GM13977 (cell line): ENCODE measurements at places on chromosomes 7 and 10.

GRCh38 chr7:77558284-77558967, 21.3 kb downstream of the PTPN12 start:
- DNase-seq: no peak

GRCh38 chr7:151080067-151080521, 515 bp downstream of the FASTK start:
- no peak for DNase-seq

GRCh38 chr7:22979251-22979650, 34.7 kb downstream of the HYCC1 start:
- DNase-seq: no peak

- no peak for DNase-seq
Measured at GRCh38 chr7:140738280-140738679, 41.8 kb downstream of the NDUFB2 start.

DNA sequence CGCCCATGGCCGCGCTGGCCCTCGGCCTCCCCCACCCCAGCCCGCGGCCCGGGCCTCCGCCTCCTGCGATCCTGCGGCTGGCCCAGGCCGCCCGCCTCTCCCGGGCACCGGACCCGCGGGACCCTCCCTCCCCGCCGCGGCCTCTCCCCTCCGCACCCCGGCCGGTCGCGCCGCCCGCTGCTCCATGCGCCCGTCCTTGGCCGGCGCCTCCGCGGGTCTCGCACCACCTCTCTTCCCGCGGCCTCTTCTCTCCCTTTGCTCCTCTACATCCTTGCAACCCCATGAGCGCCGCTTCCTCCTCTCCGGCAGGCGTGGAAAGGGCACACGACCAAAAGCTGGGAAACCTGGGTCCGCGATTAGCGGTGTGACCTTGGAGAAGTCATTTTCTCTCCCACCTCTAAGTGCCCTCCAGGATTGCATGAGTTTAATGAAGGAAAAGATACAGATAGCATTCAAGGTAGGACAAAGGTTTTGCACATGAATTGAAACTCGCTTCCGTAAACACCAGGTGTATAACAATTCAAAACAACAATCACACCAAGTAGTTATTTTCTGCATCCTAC, 448 bp upstream of the SRPK2 start:
- DNase-seq: no peak

DNA sequence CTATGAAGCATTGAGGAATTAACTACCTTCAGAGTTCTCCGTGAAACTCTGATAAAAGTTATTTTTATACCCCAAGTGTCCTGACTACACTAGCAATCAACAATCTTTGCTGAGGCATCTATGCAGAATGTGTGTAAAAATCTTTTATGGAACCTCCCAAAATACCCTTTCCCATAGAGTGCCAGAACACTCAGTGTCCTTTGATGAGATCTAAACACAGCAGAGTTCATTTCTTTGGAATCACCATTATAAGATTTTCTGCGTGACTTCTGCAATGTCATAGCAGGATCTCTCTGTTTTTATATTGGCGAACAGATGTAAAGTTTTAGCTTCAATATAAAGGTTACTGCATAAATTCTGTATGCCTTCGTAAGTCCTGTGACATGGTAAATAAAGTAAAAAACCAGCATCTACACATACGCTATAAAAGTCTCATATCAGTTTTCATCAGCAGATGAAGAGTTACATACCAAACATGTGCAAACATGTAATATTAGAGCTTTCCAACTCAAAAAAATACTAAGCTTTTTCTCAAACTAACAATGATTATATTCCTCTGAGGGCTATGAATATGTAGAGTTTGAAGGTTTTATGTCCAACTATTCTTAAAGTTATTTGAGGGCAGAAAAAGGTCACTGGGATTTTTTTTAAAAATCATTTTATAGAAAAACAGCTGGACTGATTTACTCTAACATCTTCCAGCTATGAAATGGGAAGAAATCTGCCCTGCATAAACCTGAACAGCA, 67.2 kb downstream of the SKIDA1 start:
- DNase-seq: no peak

- no peak for DNase-seq
Measured at GRCh38 chr7:4740796-4741195, 34.6 kb upstream of the AP5Z1 start.

GRCh38 chr10:89245802-89246201, 5.8 kb downstream of the LIPA start:
- peak; percentile 65 for DNase-seq

GRCh38 chr7:112594397-112594796, 113.6 kb downstream of the LSMEM1 start:
- no peak for DNase-seq

GRCh38 chr10:79610601-79611191, at the start of gene SFTPA1:
Gene SFTPA1, plus strand, starts transcription at chr10:79610939. Its CDS starts 887 bp downstream, at chr10:79611826.
- DNase-seq: no peak

DNA sequence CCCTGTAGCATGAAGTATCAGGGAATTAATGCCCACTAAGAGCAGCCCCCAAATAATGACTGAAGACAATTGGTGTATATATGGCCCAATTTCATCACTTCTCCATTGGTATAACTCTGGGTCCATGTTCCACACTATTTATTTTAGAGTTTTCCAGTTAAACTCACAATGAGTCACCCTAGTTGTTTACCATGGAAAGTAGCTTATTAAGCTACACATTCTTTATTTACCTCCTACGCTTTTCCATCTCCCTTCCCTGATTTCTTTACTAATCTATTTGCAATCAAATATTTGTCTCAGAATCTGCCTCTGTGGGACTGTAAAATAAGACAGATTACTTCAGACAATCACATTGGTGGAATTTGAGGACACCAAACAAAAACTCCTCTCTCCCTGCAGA, 655.6 kb downstream of the SORCS1 start:
- no peak for DNase-seq

- DNase-seq: no peak
Measured at GRCh38 chr10:11144626-11145494, 127.2 kb downstream of the CELF2 start.

- no peak for DNase-seq
Measured at GRCh38 chr10:46288601-46289206, 1.9 kb downstream of the ANTXRL start.

DNA sequence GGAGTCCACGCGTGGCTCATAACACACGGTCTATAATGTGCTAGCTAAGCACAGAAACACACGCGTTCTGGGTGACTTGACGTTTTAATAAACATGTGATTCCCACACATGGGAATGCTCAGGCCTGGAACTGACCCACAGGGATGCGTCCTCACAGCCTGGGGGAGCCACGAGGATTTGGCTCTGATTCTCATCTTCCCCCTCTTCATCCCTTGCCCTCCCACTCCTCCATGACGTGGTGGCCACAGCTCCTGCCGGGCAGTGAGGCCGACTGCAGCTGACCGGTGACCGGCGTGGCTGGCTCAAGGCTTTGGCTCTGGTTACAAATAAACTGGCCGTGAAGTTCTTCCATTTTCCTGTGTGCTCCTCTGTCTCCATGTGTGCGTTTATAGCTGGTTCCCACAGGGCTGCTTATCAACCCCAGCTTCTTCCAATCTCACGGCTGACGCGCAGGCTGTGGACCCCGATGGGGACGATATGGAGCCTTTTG, 40.9 kb upstream of the KLF6 start:
- DNase-seq: no peak

GRCh38 chr7:150945853-150946420, 32.2 kb downstream of the KCNH2 start:
- no peak for DNase-seq

DNA sequence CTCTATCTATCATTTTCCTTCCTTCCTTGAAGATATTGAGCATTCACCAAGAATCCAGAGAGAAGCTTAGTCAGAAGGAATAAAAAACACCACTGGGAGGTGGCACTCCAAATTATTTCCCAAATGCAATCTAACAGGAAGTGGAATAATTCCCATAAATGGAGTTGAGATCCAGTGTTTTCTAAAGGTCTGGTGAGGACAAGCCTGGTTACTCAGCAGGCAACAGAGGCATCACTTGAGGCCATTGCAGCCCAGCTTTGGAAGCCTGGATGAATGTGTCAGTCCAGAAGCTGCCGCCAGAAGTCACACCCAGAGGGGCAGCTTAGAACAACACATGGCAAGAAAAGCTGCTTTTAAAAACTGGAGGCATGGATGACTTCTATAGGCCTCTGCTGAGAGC, 288.9 kb upstream of the KLF6 start:
- no peak for DNase-seq

DNA sequence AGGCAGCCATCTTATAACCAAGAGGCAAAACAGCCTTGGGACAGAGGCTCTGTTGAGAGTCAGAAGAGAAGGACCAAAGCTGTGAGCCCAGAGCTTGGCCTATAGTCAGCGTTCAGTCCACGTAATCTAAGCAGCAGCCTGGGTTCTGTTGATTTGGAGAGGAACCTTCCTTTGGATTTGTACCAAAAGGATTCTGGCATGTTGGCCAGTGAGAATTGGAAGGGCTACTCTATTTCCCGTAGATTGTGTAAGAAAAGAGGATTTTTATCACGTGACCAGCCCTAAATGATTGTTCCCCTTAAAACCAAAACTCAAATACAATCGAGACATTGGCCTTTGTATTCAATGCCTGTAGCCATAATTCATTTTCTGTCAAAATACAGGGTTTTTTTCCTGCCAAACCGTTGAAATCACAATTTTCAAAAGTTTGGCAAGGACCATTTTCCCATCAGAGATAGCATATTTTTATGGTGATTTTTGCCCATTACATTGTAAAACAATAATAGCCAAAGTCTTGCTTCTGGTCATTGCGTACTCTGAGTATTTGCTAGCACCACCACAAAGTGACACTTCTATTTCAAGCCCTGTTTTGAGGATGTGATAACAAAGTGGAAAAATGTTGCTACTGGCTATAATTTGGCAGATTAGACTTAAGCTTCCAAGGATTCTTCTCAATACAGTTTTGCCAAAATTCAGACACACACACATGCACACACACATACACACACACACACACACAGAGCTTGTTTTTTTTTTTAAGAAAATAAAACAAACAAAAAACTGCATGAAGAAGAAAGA, 23.1 kb upstream of the BMPER start:
- no peak for DNase-seq

GRCh38 chr10:18607503-18608378, 43.6 kb downstream of the NSUN6 start:
- DNase-seq: no peak

DNA sequence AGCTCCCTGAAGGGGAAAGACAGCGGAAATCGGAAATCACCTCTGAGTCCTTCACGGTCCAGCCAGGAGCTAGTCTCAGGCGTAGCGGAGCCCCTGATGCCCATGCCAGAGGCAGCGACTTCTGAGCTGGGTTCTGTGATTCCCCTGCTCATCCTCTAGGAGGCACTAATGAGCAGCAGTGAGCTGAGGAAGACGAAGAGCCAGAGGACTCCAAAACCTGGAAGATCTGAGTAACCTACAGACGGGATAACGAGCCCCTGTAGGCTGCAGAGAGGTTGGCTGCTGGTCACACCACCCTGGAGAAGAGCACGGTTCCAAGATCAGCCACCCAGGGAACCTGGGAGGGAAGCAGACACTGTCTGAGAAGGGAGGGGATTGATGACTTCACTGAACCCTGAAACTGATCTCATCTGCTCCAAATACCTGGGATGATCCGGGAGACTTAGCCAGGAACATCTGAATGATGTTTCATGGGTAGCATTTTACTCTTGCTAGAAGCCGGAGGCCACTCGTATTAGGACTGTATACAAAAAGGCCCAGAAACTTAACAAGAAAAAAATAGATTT, 304.1 kb downstream of the PAXIP1 start:
- DNase-seq: no peak

- DNase-seq: no peak
Measured at GRCh38 chr7:473870-474604, 45.6 kb downstream of the PDGFA start.

DNA sequence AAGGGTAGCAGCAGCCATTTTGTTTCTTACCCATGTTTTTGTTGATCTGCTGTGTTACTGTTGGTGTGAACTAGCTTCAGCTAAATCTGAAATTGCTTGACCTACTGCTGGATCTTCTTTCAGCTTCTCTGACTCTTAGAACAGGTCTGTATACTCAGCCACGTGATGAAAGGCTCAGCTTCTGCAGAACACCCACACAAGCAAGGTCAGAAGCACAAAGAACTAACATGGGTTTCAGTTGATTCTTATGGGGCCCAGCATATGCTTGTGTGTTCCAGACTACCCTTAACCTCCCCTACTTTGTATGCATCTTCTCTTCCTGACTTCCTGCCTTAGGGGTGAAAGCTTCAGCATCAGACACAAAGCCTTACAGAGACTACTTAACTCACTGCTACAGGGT, 186.8 kb downstream of the HGF start:
- no peak for DNase-seq

DNA sequence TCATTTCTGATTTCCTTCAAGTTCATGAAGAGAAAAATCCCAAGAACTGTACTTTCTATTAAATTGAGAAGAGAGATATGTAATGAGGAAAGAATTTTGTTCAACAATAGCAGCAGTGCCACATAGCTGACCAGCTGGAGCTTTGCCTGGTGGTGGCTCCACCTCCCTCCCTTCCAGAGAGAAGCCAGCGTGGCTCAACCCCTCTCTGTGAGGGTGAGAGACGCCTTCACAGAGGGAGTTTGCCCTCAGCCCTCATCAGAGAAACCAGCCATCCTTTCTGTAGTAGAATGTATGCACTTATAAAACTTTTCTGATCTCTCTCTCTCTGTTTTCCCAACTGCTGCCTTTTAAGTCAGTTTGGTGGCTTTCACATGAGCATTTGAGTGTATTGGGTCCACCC, 20.5 kb upstream of the COL1A2 start:
- DNase-seq: no peak

- DNase-seq: peak; percentile 6
Measured at GRCh38 chr7:30931929-30932540, 20.4 kb downstream of the AQP1 start.

DNA sequence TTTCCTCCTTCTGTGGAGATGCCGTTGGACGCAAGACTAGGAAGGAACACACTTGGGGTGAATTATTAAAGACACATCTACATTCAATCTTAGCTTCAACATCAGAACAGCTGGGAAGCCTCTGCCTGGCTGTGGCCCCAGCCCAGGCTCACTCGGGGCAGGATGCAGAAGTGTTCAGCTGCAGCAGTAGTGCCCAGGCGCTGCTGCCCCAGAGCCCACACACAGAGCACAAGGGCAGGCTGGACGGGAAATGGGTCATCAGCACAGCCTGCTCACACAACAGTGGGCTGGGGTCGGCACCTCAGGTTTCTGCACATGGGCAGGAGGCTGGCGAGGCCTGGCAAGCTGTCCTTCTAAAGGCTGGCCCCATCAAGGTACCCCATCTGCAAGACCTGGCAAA, 42.5 kb downstream of the NOD1 start:
- no peak for DNase-seq

- no peak for DNase-seq
Measured at GRCh38 chr7:41732436-41732785, 29.5 kb upstream of the INHBA start.

- no peak for DNase-seq
Measured at GRCh38 chr7:294440-295154, 4.6 kb downstream of the FOXL3 start.

DNA sequence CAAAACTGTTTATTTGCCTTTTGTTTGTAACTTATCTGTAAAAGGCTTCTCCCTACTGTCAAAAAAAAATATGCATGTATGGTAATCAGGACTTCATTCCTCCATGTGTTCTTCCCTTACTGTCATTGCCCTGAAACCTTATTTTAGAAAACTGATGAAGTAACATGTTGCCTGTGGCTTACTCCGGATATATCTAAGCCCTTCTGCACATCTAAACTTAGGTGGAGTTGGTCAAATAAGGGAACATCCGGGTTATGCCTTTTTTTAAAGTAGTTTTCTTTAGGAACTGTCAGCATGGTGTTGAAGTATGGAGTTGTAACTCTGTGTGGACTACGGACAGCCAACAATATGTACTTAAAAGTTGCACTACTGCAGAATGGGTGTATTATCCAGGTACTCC, 6.2 kb downstream of the SAR1A start:
- DNase-seq: no peak

- DNase-seq: peak; percentile 26
Measured at GRCh38 chr7:5701085-5701914, 80.2 kb downstream of the RNF216 start.
